ENCODE measurements at places on chromosomes 7 and 10.

DNA sequence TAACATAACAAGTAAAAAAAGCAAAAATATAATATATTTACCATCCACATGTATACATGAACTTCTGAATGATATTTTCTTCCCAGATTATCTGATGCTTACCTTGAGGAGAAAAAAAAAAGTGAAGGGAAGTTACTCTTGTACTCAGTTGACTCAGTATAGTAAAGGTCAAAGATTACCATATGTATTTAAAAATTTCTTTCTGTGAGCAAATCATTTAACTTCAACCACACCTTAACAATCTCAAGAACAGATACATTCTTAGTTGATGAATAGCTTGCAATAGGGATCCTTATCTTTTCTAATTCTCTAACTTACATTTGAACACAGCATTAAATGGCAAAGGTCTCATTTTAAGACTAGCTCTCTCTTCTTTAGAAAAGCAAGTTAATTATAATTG lies 29.8 kb downstream of the PRR15 start:
- no peak for DNase-seq

- DNase-seq, result no peak
Observed at GRCh38 chr7:139131-139530, 53.2 kb upstream of the FAM20C start.

DNA sequence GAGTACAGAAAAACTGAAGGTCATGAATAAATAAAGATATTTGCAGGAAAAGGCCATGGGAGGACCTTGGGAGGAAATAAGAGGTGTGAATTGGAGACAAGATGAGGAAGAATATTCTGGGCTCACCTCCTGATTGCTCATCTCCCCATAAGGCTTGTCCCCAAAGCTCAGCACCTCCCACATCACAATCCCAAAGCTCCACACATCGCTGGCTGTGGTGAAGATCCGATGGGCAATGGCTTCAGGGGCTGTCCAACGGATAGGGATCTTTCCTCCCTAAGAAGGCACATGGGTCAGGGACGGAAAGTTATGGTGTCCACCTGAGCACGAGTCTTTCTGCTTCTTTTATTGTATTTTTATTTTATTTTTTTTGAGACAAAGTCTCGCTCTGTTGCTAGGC lies 12.9 kb downstream of the ZYX start:
- no peak for DNase-seq

GRCh38 chr10:6297951-6298381 lies 95.2 kb downstream of the PFKFB3 start:
- DNase-seq, result no peak

DNA sequence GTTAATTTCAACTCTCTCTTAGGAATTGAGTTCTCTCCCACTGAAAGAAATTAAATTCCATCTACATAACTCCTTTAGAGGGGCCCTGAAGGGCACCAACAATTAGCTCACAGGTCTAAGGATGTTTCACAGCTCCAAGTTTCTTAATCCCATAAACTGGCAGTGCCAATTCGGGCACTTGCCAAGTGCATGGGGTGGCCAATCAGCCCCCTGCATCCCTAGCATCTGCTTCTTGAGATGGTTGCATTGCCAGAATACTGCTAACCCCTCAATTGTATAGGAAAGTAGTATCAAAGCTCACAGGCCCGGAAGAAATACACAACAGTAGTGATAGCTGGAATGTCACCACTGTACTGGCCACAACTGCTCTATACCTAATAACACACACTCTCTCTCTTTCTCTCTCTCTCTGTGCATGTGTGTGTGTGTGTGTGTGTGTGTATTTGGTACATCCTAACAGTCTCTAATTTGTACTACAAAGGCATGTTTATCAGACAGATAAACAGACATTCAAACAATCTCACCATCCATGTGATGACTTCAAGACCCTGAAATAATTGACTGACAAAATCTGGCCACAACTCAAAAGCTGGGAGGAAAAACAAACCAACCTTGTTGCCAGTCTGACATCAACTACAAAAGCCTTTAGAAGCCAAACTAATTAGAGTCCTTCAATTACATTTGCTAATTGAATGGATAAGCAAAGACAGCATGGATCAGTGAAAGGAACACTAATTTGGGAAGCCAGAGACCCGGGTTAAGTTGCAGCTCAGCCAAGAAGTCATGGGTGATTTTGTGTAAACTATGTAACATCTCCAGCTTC lies 27.8 kb downstream of the HIBADH start:
- no peak for DNase-seq

DNA sequence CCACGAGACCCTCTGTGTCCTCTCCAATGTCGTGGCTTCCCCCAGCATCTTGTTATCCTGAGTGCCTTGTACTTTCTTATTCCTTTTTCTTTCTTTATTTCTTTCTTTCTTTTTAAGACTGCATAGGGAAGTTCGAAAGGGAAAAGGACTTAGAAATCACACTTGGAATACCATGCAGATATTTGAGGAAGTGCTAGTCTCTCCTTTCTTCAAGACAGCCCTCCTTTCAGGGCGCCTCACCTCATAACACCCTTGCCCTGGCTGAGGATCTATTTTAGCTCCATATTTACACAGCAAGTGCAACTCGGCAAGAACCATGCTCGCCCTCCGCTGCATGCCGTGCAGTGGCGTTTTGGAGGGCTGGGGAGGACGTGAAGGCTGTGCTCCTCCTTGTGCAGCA lies 232.3 kb upstream of the GLI3 start:
- no peak for DNase-seq

Measured in hematopoietic multipotent progenitor cell treated with erythropoietin and hydrocortisone succinate and interleukin-3 and kit ligand, for 4 days (in vitro differentiated cells).